ENCODE measurements at places on chromosomes 1 and 21. TPM values are rescaled to one million over a fixed set of nuclear protein-coding genes. Genes with fewer than 3 reads are reported as not detected.

Gene ADORA3
- total RNA-seq: 8.9 TPM

- no peak for DNase-seq
Measured at GRCh38 chr1:25924454-25924853, 18.2 kb upstream of the STMN1 start.

GRCh38 chr1:44557778-44558177, 116.5 kb downstream of the TMEM53 start:
- DNase-seq: no peak

DNA sequence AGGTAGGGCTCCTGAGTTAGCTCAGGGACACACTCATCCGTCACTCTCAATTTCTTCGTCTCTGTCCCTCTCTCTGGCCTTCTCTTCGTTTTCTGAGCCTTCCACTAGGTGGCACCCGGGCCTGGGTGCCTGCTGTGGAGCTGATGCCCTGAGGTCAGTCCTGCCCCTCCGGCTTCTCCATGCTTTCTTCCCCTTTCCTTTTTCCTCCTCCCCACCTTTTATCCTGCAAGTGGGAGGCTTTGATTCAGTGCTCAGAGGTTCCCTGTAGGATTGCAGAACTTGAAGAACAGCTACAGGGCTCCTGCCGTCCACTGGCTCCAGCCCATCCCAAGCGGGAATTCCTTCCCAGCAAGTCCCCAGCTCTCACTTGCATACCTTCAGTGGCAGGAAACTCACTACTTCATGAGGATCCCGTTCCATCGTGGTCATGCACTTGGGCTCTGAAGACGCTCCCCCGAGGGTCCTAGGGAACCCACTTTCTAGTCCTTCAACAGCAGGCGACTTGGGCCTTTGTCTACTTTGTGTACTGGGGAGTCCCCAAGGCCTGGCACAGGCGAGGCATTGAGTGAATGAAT, 45.6 kb downstream of the SRRM1 start:
- peak; percentile 78 for DNase-seq

- DNase-seq: peak; percentile 35
Measured at GRCh38 chr1:18597160-18598042, 33.2 kb upstream of the PAX7 start.

- no peak for DNase-seq
Measured at GRCh38 chr1:115810609-115811008, 30.3 kb downstream of the NHLH2 start.

GRCh38 chr21:15026370-15026769, 38.4 kb downstream of the NRIP1 start:
- DNase-seq: no peak

Gene MX2
- total RNA-seq: 14.2 TPM

Gene TGFB2
- 38.8 TPM for total RNA-seq

GRCh38 chr1:234913771-234914170, 214.9 kb downstream of the TOMM20 start:
- no peak for DNase-seq

DNA sequence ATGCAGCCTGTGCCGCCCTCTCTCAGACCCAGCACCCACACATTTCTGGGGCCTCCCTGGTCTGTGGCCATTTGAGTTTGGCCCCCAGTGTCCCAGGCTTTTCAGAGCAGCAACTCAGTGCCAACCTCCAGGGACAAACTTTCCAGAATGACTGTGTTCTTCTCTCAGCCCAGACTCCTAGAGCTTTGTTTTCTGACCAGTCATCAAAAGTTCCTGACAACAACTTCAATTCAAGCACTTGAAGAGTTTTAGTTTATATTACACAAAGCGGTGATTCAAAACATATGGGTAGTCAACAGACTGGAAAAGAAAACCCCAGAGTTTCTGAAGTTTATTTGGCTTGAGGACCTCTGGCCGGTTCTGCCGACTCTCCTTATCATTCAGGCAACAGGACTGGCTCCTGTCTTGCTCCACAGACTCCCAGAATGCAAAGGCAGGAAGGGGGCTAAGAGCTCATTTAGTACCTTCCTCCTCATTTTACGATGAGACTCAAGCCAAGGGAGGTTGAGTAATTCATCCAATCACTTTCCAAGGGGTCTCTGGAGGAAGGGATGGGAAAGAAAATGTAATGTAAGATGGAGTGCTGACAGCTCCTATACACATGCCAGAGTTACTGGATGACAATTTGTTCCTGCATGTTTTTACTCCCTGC, 27.0 kb upstream of the TIAM1 start:
- DNase-seq: no peak

DNA sequence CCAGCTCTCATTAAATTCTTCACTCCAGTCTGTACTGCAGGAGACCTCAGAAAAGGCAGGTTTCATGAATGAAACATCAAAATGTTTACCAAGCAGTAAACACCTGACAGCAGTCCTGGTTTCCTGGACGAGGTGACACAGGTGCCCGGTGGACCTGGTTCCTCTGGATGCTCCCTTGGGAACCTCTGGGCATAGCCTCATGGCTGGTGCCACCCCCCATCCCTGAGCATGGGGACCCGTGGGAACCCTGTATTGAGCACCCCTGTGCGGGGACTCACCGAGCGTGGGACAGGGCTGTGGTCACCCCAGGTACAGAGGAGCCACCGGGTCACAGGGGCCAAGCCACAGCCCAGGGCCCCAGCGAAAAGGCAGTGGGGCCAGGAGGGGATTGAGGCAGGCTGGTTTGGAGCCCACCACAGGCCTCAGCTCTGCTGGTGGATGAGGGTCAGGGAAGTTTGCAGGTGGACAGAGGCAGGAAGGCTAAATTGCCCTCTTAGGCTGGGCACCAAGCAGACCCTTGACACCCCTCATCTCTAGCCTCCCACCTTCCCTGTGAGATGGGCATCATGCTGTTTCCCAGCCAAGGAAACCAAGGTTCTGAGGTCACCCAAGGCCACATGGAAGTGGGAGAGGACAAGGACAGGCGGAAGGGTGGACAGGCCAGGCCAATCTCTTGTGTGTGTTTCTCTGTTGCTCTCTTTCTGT, 158.4 kb downstream of the PTPRU start:
- DNase-seq: no peak

GRCh38 chr1:226711976-226712741, 26.9 kb downstream of the ITPKB start:
- DNase-seq: no peak

DNA sequence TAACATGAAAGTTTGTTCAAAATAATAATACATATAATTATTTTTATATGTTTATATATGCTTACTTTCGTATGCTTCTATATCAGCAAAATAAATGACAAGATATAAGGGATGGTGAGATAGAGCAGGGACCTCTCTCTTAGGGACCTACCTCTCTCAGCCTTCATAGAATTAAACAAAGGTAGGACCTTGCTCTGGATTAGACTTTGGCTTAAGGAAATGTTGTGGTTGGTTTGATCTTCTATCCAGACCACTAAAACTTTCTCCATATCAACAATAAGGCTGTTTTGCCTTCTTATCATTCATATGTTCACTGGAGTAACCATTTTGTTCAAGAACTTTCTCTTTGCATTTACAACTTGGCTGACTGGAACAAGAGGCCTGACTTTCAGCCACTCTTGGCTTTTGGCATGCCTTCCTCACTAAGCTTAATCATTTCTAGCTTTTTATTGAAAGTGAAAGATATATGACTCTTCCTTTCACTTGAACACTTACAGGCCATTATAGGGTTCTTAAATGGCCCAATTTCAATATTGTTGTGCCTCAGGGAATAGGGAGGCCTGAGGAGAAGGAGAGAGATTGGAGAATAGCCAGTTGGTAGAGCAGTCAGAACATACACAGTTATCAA, 14.4 kb downstream of the FRRS1 start:
- DNase-seq: no peak

DNA sequence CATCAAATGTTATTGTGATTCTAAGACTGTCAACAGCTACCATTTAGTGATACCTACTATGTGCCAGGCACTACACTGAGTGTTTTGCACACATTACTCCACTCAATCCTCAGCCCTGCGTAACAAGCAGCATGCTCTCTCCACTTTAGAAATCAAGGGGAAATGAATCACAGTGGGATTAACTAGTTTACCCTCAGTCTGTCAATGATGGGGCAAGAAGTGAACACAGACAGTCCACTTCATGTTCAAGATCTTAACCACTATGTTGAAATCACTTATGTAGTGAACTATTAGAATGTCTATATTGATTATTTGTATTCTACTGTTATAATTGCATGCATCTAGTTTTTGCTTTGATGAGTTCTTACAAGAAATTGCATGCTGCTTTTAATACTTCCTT, 165.3 kb downstream of the LTN1 start:
- peak; percentile 59 for DNase-seq

Gene TRIM46
- total RNA-seq: 1.9 TPM

DNA sequence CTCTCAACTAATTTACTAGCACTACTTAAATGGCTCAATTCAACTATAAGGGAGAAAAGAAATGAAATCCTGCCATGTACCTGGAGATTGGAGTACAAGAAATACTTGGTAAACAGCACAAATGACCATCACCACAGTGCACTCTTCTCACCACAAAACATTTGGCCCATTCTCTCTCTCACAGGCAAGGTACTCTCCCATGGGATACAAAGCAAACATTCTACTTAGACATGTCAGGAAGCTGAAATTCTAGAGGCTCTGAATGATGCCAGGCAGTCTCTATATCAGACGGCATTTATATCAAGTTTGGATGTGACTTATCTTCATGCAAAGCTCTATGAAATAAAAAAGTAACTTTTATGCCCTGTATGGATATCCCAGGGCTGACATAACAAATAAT, 72.5 kb downstream of the DPT start:
- DNase-seq: no peak

DNA sequence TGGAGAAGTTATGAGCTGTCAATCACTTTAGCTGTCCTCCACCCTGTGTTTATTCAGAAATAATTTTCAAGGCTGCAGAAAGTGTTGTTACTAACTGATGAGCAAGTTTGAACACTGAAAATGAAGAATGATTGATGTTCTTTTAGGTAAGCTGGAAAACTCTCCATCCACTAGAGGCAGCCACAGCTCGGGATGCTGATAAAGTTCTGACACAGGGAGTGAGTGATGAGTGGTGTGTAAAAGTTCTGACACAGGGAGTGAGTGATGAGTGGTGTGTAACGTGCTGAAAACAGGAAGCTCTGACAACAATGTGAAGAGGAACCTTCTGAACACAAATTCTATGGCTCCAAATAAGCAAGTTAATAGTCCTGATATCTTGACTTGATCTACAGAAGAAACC, 197.5 kb upstream of the PTBP2 start:
- DNase-seq: no peak

DNA sequence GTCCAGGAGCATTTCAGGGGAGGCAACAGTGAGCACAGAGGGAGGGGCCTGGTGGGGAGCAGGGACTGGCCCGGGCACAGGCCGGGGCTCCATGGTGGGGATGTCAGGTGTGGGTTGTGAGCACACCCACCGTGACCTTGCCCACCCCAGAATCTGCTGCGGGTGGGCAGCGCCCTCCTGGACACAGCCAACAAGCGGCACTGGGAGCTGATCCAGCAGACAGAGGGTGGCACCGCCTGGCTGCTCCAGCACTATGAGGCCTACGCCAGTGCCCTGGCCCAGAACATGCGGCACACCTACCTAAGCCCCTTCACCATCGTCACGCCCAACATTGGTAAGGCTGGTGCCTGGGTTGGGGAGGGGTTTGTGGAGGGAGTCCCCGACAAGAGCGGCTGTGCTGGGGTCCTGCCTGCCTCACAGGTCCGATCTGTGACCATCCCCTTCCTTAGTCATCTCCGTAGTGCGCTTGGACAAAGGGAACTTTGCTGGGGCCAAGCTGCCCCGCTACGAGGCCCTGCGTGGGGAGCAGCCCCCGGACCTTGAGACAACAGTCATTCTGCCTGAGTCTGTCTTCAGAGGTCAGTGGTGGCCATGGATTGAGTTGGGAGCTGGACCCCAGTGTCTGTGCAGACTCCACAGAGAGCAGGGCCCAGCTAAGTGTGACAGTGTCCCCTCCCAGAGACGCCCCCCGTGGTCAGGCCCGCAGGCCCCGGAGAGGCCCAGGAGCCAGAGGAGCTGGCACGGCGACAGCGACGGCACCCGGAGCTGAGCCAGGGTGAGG, 14.3 kb downstream of the PSRC1 start:
- DNase-seq: no peak

DNA sequence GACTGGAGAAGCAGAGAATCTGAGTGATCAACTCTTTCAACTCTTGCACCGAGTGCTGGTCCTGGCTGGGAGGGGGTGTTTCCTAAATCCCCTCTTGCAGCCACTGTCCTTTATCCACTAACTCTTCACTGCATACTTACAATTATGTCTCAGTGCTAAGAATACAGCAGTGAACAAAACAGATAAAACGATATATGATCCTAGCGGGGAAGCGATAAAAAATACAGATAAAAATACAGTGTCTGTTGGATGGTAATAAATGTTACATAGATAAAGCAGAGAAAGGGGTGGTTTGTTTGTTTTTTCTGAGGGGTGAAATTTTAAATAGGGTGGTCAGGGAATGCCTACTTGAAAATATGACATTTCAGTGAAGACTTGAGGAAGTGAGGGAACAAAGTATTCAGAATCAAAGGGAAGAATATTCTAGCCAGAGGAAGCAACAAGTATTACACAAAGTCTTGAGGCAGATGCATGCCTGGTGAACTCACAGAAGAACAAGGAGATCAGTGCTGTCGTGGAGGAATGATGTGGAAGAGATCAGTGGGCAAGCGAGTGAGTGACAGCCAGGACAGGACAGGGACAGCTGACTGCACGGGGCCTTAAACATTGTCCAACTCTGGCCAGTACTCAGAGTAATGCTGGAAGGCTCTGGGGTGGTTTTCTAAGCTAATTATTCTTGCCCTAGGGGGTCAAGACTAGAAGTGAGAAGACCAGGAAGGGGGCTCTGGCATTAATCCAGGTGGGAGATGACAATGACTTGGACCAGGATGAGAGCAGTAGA, 110.0 kb downstream of the APP start:
- peak; percentile 32 for DNase-seq

Gene SPOCD1
- total RNA-seq: 4.1 TPM

DNA sequence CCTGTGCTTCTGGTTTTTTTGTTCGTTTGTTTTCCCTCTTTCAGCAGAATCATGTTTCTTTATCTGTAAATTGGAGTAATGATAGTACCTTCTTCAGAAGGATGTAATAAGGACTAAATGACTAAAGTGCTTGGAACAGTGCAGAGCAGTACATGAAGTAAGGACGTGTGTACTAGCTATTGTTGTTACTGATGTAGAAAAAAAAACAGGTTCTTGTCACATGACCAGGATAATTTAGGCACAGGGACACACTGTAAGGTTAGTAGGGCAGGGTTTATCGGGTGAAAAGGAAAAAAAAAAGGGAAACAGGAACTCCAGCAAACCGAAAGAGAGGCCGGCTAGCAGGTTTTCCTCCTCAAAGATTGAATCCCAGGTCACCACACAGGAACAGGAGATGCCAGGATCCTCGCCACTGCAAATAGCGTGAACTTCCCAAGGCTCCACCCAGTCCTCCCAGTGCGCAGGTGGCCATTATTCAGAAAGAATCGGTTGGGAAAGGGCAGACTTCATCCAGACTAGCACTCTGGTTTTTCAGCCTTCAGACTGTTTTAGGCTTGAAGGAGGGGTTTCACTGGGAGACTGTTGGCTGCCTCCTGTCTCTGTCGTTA, 63.8 kb upstream of the PRRC2C start:
- DNase-seq: no peak

DNA sequence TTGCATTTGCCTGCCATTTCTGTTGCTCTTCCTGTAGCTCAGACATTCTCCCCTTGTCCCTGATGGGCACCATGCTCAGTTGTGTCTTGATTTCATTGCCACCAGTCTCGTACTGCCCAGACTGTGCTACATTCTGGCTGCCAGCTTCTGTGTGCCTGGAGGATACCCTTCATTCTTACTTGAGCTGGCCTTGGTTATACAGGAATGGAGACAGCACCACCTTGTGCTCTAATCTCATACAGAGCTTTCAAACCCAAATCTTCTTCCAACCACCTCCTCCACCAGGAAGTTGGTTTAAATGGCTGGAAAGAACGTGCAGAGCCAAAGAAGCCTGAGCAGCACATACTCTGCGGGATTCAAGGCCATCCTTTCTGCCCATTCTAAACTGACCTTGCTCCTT, 165.3 kb downstream of the SLC35F3 start:
- DNase-seq: peak; percentile 21

Measured in umbilical cord (tissue), 2 donors.